ENCODE measurements at places on chromosomes 6 and 20.

GRCh38 chr6:166559211-166559610 is 27.3 kb downstream of the RAMACL start:
- DNase-seq = no peak

GRCh38 chr6:144104898-144105487 is 9.6 kb upstream of the SF3B5 start:
- DNase-seq = peak; percentile 64

DNA sequence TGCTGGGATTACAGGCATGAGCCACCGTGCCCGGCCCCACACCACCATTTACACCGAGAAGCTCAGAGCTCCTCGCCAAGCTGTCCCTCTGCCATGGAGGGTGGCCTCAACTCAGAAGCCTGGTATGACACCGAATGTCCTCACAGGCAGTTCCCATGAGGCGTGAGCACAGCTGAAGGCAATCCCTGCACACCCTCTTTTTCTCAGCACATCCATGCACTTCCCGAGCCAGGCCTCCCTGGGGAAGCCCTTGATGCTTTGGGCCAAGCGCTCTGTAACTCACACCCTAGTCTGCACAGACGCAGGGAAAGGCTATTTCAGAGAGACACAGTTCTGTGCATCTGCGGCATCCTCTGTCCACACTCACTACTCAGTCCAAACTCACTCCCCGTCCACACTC is 18.4 kb downstream of the THBS2 start:
- DNase-seq = no peak

GRCh38 chr6:167530951-167531350 is 206.1 kb downstream of the TTLL2 start:
- no peak for DNase-seq

- no peak for DNase-seq
Observed at GRCh38 chr6:105430685-105431084, 27.8 kb upstream of the PREP start.

- no peak for DNase-seq
Observed at GRCh38 chr20:51789434-51789833, 12.9 kb downstream of the SALL4 start.

DNA sequence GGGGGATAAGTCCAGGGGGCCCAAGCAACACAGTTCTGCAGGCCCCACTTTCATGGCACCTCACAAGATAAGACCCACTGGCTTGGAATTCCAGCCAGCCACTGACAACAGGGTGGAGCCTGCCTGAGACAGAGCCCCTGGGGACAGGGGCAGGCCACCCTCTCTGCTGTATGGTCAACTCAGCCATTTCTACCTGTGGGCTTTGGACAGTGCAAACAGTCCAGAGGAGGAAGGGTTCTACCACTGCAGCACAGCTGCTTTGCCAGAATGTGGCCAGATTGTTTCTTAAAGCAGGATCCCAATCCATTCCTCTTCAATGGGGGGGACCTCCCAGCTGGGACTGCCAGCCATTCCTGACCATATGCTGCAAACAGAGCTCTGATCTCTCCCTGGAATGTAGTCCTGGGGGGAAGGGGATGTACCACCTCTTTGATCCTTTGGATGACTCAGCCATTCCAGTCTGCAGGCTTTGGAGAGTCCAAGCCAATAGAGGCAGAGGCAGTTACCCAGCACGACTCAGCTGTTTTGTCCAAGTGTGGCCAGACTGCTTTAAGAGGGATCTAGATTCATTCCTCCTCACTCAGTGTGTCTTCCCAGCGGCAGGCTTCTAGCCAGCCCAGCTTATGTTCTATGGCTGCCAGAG is 842.2 kb downstream of the EPHA7 start:
- DNase-seq = no peak

DNA sequence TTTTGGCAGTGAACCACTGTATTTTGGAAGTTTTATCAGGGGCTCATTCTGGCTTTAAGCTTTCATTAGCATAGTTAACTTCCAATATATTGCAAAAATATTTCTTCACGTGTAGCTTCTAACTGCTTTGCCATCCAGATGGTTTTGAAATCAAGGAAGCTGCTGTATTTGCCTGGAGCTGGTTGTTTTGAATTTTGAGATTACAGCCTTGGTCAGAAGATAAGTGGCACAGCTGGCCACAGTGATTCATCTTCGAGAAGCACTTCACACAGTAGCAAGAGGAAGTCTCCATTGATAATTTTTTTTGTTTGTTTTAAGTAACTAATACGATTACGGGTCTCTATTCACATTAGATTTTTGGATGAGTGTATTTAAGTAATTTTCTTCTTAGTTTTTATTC is 3.8 kb downstream of the APCDD1L start:
- DNase-seq = no peak

DNA sequence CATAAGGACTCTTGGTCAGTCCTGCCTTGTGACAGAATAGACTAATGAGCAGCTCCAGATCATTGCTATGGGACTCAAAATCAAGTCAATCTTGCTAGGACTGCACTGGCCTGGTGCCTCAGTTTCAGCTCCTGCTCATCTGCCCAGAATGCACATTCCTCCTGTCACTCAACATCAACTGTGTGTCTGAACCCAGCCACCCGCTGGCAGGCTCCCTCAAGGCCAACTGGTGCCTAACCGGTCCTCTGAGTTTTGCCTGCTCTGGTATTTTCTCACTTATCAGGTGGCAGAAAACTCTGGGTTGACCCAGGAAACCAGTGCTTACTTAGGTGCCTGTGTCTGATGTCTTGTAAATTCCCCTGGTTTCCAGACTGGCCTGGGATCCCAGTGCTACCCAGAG is 297.7 kb downstream of the DHX35 start:
- DNase-seq = no peak

- no peak for DNase-seq
Observed at GRCh38 chr20:35660122-35660937, 4.4 kb downstream of the CPNE1 start.

DNA sequence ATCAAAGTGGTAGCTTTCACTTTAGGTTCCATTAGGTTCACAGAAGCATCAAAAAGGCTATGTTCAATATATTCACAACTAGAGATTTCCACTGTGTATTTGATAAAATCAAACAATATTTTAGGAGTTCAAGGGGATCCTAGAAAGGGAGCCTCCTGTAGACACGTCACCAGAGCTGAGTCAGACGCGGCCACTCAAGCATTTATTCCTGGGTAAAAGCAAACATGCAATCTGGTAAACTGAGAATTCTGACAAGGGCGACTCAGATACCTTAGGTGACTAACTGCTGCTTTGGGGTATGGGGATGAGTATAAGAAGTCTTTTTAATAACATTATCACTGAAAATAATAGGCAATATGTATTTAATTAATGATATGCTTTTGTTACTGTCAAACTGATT is 118.7 kb upstream of the HMGN3 start:
- DNase-seq = no peak

DNA sequence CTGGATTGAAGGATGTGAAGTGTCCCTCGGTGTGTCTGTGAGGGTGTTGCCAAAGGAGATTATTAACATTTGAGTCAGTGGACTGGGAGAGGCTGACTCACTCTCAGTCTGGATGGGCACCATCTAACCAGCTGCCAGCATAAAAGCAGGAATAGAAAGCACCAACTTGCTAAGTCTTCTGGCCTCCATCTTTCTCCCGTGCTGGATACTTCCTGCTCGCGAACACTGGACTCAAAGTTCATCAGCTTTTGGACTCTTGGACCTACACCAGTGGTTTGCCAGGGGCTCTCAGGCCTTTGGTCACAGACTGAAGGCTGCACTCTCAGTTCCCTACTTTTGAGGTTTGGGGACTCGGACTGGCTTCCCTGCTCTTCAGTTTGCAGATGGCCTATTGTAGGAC is 220.3 kb upstream of the LRFN2 start:
- DNase-seq = no peak

GRCh38 chr6:11357285-11357684 is 124.8 kb upstream of the NEDD9 start:
- DNase-seq = no peak

- no peak for DNase-seq
Observed at GRCh38 chr20:35541118-35541782, 628 bp upstream of the ERGIC3 start.

- DNase-seq = no peak
Observed at GRCh38 chr6:158686791-158687381, 37.0 kb downstream of the SYTL3 start.

DNA sequence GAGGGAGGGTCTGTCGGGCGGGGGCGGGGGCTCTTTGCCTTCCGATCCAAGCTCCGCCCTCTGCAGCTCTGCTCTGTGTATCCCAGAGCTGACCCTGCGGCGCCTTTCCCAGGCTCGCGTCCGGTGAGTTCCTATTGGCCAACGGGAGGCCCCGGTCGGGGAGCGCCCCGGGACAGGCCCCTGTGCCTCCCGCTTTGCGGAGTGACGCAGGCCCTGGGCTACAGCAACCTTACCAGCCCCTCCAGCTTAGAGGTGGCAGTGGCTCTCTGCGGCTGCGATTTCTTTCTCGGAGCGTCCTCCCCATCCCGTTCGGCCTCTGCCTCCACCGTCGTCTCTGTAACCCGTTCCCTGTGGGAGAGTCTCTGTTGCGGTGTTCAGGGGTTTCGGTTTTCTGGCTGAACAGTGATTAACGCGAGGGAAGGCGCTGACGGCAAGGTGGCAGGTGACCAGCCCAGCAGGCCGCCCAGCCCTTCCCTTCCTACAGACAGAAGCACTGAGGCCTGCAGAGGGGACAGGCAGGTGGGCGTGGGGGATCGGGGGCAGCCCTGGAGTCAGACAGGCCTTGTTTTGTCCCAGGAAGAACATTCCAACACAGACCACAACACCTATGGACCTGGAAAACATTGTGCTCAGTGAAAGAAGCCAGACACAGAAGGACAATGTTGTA is 18.1 kb upstream of the CEBPB start:
- DNase-seq = no peak

DNA sequence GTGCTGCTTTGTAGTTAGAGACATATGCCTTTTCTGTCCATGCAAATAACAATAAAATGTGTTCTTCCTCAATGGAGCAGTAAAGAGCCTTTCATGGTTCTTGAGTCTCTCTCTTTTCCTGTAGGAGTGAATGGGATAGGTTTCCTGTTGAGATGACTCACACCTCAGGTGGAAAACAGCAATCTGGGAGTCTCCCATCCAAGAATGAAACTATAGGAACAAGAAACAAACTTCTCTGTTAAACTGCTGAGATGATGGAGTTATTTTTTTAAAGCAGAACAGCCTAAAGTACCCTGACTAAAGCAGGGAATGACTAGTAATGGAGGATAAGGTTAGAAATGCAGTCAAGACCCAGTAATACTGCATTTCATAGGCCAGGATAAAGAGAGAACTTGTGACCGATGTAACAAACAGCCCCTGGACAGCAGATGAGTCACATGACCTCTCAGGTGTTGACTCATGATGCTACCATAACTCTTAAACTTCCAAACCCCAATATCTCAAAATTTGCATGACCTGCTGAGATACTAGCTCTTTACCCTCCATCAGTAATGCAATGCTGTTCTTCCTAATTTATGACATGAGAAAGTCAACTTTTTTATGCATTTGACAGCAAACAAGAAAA is 548.9 kb downstream of the CBLN4 start:
- DNase-seq = no peak

- no peak for DNase-seq
Observed at GRCh38 chr6:32397252-32397920, 9.6 kb downstream of the BTNL2 start.

GRCh38 chr6:10686901-10687300 is 7.5 kb downstream of the C6orf52 start:
- DNase-seq = no peak

DNA sequence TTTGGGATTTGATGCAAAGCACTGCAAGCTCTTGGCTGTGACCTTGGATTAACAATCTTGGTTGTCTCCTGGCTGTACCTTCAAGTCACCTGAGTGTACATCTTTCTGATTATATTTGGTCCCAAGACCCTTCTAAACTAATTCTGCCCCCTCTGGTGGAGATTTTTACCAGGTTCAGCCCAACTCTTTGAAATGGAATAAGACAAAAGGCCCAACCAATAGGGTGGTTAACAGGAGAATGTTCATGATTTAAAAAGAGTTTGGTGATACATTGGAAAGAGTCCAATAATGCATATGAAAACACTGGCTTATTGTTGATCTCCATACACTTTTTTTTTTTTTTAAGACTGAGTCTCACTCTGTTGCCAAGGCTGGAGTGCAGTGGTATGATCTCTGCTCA is 77.5 kb upstream of the CD83 start:
- no peak for DNase-seq

All from NCI-H1417 treated with DMSO at 0.1 percent for 48 hours (cell line).